Stimulated activated CD4-positive, alpha-beta T cell treated with anti-CD3 and anti-CD28 coated beads, Interleukin-1b, Interleukin-23, amount 100 ng/mL, for 48 hours (primary cell): ENCODE measurements at places on chromosomes 6 and 20.

DNA sequence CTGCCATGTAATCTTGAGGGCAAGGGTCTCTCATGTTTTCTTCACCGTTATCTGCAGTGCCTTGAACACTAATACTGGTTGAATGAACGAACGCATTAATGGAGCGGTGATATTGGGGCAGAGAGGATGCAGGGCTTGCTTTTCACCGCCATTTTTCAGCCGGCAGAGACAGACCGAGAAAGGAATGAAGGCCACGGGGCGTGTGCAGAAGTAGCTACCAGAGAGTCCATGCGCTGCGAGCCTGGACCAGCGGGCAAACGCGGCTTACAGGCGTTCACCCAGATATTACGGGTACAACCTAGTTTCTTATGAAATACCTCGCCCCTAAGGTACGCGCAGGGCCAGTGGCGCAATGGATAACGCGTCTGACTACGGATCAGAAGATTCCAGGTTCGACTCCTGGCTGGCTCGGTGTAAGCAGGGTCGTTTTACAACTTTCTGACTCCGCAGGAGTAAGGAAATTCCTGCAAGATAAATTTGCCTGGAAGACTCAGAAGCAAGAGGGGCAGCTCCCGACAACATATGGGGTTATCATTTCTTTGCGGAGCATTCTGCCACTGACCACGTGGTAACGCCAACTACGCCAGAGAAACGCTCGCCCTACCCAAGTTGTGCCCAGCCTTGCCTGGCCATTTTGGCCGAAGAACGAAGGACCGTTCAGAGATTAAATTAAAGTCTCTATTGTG, 863 bp upstream of the HMGN4 start:
- peak; percentile 93 for DNase-seq

GRCh38 chr6:111848262-111848812, 24.9 kb downstream of the FYN start:
- DNase-seq, result no peak

GRCh38 chr20:19070681-19071445, 141.6 kb upstream of the SLC24A3 start:
- DNase-seq, result no peak

- no peak for DNase-seq
Observed at GRCh38 chr20:64268174-64268573, 12.6 kb downstream of the PCMTD2 start.
